ENCODE measurements at places on chromosomes 2 and 18. TPM values are rescaled to one million over a fixed set of nuclear protein-coding genes. Genes with fewer than 3 reads are reported as not detected.

Gene LYG2
- total RNA-seq: not detected

Gene LOXL3
- 1.2 TPM for total RNA-seq

- no peak for DNase-seq
These were observed 26.5 kb downstream of the PPP4R3B start for GRCh38 chr2:55590810-55591440.

GRCh38 chr18:48589797-48590519, 51.1 kb downstream of the CTIF start:
- no peak for DNase-seq

Gene FOXD4L1
- total RNA-seq: 0.31 TPM

Gene ATP8B1
- not detected for total RNA-seq

GRCh38 chr2:96903815-96904214, 33.9 kb upstream of the SEMA4C start:
- DNase-seq: no peak

- no peak for DNase-seq
These were observed 107.6 kb downstream of the STRN start for GRCh38 chr2:36858551-36859365.

DNA sequence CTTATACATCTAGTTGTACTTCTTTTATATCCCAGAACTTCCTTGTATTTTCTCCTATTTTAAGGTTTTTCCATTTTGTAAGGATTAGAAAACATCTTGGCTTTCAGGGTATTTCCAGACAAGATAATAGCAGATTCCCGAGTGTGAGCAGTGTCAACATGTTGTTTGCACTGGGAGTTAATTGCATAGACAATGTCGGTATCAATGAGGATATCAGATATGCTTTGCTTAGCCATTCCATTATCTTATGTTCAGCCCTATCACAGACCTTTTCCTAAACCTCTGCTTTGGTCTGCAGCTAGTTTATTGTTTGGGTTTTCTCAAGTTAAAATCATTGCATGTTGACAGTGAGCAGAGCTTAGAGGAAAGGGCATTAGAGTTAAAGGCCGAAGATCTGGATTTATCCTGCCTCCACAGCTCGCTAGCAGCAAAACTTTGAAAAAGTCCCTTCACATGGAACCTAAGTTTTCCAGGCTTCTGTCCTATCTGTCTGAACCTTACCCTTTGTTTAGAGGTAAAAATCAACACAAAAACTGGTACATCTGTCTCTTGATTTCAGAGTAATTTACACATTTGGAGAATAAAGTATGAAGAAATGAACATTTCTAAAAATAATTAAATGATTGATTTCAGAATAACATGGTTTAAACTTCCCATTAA, 355.4 kb downstream of the KIAA1328 start:
- no peak for DNase-seq

GRCh38 chr18:3892152-3892551, 442.2 kb downstream of the TGIF1 start:
- DNase-seq: no peak

GRCh38 chr2:128630974-128631697, 312.5 kb upstream of the HS6ST1 start:
- DNase-seq: no peak

DNA sequence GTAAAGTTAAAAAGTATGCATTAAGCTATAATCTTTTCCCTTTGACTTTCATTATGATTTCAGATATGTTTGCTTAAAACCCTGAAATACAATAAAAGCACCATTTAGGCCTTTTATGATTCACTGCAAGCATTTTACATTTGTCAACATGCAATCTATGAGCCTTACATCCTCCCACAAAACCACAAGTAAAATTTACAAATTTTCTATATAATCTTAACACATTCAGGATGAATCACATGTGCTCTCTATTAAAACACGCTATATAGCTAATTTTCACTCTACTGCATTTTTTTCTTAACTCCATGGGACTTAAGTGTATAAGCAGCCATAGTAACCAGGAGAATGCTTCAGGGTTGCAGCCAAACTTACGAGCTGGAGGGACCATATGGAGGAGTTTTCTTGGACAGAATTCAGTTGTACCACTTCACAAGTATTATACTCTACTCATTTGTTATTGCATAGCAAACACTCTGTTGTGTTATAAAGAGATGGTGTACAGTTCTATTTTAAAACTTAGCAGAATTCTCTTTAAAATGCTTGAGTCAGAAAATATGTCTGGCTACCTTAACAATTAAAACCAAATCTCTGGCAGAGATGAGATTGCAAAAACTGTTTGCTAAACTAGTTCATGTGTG, 293.2 kb downstream of the ALK start:
- DNase-seq: no peak

GRCh38 chr2:212961255-212961654, 190.2 kb downstream of the IKZF2 start:
- peak; percentile 64 for DNase-seq

DNA sequence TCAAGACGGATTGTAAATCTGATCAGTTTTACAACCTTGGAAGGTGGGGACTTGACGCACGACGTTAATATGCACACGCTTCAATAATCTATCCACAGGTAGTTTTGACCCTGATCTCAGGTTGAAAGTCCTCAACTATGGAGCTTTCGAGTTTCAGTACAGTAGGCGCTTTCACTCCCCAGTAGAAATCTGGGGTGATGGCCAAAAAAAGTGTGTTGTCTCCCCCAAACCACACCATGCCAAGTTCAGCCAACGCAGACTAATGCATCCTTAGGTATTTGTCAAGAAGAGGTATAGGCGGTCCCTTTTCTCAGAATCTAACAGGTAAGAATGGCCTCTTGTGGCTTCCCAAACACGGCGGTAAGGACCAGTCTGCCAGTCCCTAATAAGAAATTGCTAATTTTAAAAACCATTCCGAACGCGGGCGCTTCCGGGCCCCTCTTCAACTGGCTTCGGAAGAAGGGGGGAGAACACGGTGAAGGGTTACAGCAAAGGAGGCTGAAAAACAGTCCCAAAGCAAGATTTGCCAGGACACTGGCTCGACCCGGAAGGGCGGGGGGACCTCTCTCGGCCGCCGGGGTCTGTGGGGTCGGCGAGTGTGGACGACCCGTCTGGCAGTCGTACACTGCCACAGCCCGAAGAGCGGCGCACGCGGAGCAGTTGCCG, 659 bp downstream of the FAM210A start:
- no peak for DNase-seq

Gene PSMA8
- 1.3 TPM for total RNA-seq

DNA sequence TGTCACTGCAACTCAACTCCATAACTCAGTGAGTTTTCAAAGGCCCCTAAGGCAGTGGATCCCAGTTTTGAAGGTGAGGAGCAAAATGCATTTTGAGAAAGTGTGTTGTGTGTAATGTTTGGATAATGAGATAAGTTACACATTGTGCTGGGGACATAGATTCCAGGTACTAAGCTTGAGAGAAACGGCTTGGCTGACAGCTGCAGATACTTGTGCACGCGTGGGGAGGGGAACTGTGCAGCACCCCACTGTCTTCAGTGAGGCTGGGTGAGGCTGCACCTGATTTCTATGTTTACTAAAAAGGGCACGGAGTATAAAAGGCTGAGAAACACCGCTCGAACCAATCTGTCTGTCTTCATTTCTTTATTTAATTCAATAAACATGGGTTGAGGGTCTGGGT, 254.0 kb upstream of the COPS8 start:
- DNase-seq: no peak

DNA sequence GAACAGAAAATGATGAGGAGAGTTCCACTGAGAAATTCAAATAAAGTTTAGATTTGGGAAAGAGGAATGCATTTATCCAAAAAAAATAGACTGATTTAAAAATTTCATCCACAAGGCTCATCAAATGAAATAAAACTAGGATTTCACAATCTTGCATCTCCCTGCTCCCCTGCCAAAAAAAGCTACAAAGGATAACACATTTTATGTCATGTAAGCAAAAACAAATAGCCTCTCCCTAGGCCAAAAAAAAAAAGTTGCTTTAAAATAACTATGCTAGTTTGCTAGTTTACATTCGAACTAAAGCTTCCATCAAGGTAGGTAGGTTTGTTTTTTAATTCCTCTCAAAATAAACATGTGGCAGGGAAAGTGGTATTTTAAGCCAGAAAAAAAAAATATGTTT, 465.5 kb upstream of the ID2 start:
- DNase-seq: no peak

DNA sequence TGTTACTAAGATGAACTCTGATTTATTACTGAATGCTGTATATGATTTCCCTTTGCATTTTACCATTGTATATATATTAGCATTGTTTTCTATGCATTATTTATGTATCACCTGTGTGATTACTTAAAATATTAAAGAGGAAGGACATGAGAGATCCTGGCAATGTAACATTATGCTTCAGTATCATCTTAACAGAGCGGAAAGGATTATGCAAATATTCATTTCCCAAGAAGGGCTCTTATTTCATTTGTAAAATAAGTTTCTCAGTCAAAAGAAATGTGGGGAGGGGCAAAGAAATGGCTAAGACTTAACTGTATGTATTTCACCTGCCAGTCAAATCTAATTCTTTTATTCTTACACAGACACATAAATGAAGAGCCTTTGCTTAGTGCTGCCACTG, 654.2 kb upstream of the PKDCC start:
- DNase-seq: no peak

DNA sequence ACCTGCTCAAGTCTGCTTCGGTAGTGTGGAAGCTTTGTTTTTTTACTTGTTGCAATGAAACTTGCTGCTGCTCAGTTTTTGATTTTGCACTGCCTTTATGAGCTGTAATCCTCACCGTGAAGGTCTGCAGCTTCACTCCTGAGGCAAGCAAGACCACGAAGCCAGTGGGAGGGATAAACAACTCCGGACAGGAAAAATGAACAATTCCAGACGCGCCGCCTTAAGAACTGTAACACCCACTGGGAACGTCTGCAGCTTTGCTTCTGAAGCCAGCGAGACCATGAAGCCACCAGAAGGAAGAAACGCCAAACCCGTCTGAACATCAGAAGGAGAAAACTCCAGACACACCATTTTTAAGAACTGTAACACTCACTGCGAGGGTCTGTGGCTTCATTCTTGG, 245.7 kb upstream of the REG3G start:
- no peak for DNase-seq

- no peak for DNase-seq
These were observed 162.7 kb downstream of the PKP4 start for GRCh38 chr2:158619496-158619895.

Gene SERPINB4
- total RNA-seq: not detected

DNA sequence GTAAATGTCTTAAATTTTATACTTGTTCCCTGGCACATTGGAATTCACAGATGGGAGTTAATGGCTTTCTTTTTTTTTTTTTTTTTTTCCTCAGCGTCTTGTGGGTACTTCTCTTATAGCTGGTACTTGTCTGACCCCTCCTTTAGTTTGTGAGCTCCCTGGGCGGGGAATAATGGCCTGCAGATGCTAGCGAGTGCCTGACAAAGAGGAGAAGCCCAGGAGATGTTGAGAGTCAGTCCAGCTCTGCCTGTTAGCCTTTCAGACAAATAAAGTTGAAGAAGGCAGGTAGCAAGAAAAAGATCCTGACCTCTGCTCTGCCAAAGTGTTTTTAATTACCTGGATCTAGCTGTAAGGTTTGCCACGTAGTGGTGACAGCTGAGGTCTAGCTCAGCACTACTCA, 6.6 kb downstream of the BCL2L11 start:
- no peak for DNase-seq

DNA sequence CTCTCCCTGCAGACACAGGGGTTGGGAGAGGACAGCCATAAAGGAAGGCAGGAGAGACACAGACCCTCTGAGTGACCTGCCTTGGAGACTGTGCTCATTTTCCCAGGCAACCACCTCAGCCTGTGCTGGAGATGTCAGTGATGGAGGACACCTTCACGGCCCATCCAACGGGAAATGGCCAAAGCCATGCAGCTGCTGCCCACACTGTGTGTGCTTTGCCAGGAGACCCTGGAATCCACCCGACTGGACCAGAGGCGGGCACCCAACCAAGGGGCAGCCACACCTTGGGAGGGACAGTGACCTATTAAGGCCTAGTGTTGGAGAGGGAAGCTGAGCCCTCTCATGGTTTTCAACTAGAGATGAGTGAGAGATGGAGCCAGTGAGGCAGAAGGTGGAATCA, 192.5 kb downstream of the SMAD2 start:
- no peak for DNase-seq

DNA sequence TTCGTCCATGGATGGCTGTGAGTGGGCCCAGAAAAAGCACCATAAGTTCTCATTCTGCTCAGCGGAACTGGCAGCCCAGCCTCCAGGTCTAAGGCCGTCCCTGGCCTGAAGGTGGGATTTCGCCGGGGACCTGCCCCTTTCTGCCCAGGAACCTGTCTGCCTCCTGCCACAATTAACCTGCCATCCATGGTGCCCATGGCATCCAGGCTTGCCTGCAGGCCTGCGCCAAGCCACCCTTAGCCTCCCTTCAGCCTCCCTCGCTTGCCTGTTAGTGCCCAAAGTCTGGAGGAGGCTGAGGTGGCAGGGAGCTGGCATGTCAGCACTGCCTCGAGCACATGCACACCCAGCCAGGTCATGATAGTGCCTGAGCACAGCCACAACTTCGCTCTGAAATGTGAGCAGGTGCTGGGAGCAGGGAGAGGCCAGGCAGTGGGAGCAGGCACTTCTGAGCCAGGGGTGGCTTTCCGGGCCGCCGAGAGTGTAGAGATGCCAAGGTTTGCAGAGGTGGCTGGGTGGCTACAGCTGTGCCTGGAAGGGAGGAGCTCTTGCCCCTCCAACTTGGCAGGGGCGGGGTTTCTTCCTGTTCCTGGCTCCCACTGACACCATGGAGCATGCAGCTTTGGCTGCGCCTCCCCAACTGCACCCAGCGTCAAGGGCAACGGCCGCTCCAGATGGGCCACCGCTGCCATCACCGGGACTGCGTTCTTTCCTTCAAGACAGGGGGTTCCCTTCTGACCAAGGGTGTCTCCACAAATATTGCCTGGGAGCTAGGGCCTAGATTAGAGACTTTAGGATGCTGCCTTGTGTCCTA, 648.9 kb upstream of the VRK2 start:
- DNase-seq: no peak

DNA sequence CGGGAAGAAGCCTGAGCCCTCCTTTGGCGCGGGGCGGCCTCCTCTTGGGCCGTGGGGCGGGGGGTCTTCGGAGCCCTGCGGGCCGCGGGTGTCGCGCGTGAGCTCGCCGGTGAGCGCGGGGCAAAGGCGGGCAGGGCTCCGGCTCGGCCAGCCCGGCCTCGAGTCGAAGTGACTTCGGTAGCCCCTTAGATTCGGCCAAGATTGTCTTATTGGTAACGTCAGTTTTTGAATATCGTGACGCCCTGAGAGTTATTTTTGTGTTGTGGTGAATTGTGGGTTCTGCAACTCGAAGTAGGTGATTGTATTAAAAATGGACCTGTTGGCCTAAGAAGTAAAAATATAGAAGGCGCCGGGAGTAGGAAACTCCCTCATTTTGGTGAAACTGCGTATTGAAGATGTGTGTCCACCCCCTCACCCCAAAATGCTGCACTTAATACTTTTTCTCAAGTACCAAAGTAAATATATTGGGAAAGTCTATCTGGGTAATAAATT, 669 bp downstream of the MARCHF7 start:
- no peak for DNase-seq

Data from natural killer cell treated with Interleukin-12 subunit alpha and Interleukin-12 subunit beta and Interleukin-15 and Interleukin-18, amount 100 ng/mL, for 72 hours (primary cell).